ENCODE measurements at places on chromosomes 5 and 9.

DNA sequence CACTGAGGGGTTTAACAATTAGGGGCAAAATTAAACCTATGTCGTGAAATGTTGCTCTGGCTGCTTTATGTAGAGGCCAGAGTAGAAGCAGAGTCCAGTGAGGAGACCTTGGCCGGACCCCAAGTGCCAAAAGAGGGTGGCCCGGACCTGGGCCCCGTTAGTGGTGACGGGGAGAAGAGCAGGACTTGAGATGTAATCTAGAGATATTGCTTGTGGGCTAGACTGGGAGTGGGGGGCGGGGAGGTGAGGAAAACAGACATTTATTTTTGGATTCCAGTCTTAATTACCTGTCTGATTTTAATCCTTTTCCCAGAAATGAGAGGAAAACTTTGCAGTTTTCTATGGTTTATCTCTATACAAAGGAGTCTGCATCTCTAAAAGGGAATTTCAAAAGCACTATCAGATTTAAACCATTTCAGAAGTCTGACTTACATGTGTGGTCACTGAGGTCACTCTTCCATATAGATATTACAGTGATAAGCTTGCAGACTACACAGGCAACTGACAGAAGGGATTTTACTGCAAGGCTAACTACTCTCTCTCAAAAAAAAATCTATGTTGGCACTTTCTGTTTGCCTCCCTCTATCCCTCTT is 108.1 kb downstream of the MED27 start:
- DNase-seq: no peak

GRCh38 chr5:136506131-136506530 is 140.8 kb upstream of the TRPC7 start:
- no peak for DNase-seq

- peak; percentile 52 for DNase-seq
These were observed 86.6 kb downstream of the EHMT1 start for GRCh38 chr9:137705443-137705863.

DNA sequence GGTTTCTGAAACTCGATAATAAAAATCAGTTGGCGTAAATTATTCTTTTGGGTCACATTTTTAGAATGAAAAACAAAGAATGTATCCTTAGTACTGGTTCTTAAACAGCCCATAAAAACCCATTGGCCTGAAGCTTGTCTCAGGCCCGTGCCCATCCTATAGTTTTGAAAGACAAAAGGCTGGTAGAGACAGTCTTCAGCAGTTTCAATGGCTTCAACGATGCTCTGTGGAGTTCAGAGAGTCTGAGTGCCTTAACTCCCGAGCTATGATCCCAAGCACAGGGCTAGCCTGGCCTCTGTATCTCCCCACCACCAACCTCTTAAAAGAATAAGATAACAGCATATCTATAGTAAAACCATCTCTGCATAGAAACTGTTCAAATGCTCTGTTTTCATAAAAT is 595.0 kb downstream of the CDH12 start:
- no peak for DNase-seq

DNA sequence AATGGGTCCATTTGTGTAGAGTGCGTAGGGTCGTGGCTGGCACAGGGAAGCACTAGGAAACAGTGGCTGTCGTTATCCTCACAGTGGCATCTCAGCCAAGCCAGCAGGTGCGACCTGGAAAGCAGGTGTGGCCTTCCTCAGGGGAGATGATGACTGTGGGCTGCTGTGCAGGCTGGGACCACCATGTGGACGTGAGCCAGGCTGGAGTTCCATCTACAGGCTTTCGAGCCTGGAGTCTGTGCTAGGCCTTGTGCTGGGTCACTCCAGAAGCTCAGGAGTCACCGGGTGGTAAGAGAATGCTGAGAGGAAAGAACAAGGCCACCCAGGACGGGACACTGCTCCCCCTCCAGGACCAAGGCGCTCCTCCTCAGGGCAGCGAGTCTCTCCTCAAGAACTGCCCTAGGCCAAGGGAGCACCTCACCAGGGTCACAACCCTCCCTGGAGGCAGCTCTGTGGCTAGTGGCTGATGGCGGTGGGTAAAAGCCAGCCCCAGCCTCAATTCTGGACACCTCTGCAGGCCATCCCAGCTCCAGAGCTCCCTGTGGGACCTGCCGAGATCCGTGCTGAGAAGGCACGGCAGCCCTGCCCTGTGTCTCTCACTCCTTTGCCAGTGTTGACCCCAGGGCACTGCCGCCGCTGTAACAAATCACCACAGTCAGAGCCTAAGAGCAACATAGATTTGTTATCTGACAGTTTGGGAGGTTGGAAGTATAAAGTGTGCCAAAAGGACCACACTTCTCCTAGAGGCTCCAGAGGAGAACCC is 36.0 kb downstream of the WHRN start:
- DNase-seq: no peak

DNA sequence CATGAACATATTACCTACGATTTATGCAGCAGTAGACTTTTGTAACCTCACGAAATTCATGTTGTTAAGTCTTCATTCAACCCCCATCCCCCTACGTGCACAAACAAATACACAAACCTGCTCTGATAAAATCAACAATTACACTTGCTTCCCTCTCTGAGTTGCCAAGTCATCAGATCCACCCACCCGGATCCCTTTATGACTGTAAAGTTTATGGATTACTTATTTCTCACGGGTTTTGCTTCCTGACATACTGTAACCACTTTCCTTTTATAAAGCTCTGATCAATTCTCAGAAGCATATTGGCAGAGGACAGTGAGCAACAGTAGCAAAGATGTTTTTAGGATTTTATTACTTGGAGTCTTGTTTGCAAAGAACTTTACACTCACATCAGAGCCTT is 70.5 kb downstream of the MLLT3 start:
- DNase-seq: peak; percentile 29

DNA sequence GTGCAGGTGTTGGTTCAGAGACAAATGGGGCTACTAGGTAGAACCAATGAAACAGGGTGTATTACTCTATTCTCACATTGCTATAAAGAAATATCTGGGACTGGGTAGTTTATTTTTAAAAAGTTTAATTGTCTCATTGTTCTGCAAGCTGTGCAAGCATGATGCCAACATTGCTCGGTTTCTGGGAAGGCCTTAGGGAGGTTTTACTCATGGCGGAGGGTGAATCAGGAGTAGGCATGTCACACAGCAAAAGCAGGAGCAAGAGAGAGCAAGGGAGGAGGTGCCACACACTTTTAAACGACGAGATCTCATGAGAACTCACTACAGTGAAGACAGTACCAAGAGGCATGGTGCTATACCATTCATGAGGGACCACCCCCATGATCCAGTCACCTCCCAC is 134.6 kb downstream of the PIK3R1 start:
- DNase-seq: no peak

GRCh38 chr5:143057580-143057999 is 287.4 kb downstream of the ARHGAP26 start:
- DNase-seq: no peak

DNA sequence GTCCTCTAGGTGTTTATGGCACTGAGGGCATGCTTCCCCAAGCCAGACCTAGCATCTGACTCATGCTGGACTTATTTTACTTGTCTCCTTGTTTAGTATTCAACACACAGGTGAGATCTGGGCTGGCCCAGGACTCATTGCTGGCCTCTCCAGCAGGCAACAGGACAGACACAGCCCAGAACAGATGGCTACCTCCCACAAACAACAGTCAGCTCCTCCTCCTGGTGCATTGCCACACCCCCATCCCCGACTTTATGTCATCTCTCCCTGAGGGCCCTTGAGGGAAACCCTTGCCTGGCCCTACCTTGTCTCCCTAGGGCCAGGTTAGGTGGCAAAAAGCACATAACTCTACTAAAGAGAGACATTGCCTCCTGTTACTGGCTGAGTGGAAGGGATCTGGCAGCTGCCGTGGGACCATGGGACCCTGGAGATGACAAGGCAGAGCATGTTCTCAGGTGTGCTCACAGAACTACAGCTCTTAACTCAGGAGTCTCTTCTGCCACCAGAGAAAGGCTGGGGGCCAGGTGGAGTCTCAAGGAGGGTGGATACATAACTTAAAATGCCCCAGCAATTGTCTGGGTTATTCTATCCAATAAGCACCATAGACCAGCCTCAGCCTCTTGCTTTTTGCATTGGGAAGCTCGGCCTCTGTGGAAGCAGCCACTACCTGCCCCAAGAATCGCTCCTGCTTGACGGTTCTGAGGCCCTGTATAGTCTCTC is 2.3 kb downstream of the ACSL6 start:
- no peak for DNase-seq

DNA sequence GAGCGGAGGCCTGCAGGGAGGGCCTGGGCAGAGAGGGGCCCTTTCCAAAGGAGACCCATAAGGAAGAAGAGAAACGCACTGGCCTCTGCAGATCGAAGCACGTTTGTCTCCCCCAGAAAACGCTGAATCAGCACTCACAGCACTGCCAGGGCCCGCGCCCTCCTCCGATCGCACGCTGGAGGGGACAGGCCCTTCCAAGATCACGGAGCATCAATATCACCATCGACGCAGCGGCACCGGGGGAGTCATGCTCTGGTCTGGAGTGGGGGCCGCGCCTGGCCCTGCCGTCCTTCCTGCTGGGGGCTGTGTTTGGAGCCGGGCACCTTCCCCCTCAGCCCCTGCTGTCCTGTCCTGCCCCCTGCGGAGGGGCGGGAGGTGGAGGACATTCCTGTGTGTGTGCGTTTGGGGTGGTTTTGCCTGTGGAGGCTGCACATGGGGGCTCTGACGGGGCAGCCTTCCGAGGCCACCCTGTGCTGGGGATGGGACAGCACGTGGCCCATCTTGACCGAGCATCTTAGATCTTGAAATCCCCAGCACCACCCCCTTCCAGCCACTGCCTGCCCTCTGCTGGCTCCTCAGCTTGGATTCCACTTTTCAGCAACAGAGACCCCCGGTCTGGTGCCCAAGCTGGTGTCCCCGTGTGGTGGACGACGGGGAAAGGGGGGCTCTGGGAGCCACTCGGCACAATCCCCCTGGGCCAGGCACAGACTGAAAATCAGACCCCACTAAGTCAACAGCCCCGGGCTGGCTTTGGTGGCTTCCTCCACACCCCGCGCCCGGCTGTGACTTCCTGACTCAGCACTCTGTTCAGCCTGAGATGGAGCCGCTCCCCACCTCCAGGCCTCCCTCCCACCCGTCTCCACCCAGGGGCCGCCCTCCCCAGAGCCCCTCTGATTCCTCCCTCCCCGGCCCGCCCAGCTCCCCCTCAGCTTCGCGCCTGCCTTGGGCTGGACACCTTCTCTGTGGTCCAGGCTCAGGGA is 8.3 kb downstream of the TMEM250 start:
- DNase-seq: peak; percentile 54

- DNase-seq: no peak
These were observed 347.6 kb downstream of the EBF1 start for GRCh38 chr5:158751961-158752655.

GRCh38 chr9:77726814-77727213 is 78.7 kb upstream of the GNA14 start:
- no peak for DNase-seq

- no peak for DNase-seq
These were observed 28.4 kb upstream of the ITGA1 start for GRCh38 chr5:52759331-52759730.

- DNase-seq: no peak
These were observed 631.1 kb downstream of the ACTL7B start for GRCh38 chr9:108224716-108225115.

- no peak for DNase-seq
These were observed 170.1 kb downstream of the KDM4C start for GRCh38 chr9:6927838-6928237.

DNA sequence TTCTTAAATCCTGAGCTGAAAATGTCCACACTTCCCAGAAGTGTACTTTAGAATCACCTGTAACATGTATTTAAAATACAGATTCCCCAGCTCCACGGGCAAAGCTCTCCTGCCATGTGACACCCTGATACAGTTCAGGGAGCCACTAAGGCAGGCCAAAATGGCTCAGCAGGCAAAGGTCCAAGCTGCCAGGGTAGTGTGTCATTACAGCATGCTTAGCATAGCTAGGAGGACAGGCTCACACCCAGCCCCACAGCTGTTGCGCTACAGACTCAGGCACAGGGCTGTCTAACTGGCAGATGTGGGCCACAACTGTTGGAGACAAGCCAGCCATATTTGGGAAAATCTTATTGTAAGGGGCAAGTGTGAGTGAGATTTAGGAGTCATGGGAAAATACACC is 73.0 kb downstream of the C9orf85 start:
- DNase-seq: no peak

DNA sequence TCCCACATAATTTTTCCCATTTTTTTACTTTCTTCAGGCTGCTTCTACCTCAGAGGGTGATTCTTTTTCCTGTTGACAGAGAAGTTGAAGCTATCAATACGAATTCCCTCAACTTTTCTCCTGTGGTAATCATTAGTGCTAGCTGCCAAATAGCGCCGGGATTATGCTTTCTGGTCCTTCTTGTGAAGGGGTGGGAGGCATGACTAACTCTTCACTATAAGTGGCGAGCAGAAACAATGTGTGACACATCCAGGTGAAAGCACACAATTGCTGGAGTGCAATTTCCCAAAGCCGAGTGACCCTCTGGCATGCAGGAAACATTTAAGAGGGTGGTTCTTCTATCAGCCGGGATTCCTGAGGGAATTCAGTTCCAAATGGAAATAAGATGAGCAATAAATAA is 56.0 kb downstream of the TRPC7 start:
- DNase-seq: no peak

- no peak for DNase-seq
These were observed 190.9 kb downstream of the GADD45G start for GRCh38 chr9:89795538-89796195.

- no peak for DNase-seq
These were observed 20.0 kb downstream of the ACO1 start for GRCh38 chr9:32404402-32404801.

DNA sequence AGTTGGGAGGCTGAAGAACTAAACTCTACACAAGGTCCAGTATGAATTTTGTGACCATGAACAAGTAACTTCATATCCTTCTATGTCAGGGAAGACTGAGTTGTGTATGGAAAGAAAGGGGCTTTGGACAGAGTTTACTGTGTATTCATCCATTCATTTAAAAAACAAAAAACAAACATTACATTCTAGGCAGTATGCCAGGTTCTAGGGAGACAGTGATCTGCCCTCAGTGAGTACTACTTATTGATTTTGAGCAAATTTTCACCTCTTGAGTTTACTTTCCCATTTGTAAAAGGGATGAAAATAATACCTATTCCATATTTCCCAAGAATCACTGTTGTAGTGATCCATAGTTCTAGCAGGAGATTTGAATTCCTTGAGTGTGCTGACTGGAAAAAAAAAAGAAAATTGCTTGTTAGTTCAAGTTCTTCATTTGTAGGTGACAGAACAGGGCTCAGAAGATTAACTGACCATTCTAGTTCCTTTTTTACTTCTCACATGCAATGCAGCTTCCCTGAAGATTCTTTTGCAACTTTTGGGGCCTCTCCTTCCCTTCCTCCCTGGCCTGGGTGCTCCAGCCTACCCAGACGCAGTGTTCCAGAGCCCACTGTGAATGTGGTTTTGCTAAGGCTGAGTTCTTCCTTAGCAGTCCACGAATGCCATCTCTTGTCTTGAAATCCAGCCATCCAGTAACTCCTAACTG is 2.6 kb upstream of the GAPVD1 start:
- DNase-seq: no peak

Data from activated naive CD4-positive, alpha-beta T cell treated with Interleukin-2 at 50 U/mL for 16 hours (primary cell).